NCI-H524 (cell line): ENCODE measurements at places on chromosomes 2 and 18.

DNA sequence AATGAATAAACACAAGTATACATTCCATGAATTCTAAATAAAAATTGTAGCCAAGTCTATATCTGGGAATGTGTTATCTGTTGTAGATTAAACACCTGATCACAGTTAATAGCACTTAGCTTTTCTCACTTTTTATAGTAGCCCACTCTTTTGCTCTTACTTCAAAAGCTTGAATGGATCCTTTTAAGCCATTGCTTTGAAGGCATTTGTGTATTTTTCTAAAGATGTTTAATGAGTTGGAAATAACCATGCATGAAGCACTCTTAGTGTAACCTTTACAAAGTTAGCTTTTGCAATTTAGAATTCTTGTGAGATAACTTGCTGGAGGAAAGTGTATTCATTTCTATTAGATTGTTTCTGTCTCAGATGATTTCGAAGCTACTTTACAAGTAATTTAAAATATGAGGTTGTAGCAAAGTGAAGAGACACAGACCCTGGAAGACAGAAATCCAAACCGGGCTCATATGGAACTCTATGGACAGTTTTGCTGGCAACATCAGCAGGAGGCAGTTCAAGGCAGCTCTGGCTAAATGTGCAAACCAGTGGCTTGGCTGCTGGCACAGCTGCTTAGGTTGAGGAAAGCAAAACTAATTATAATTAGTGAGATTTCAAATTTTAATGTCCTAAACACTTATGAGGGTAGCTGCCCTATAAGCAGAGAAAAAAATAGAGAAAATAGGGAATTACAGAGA is 469.8 kb upstream of the ZEB2 start:
- no peak for DNase-seq

DNA sequence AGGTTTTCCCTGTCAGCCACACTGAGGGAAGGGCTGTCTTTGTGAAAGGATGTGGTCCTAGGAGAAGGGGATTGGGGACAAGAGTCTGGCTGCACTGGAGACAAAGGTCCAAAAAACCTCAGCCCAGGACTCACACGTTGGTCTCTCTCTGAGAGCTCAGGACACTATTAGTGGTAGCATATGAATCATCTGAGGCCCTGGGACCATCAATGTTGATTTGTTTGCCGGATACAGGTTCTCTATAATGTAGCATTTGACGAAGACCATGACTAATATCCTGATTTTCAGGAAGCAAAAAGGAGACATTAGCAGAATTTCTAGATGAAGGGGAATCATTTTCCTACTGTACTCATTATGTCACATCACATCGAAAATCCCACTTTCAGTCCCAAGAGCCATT is 22.2 kb upstream of the DNAH6 start:
- DNase-seq: no peak

GRCh38 chr2:48952143-48952542 is 196.6 kb upstream of the LHCGR start:
- DNase-seq: no peak

DNA sequence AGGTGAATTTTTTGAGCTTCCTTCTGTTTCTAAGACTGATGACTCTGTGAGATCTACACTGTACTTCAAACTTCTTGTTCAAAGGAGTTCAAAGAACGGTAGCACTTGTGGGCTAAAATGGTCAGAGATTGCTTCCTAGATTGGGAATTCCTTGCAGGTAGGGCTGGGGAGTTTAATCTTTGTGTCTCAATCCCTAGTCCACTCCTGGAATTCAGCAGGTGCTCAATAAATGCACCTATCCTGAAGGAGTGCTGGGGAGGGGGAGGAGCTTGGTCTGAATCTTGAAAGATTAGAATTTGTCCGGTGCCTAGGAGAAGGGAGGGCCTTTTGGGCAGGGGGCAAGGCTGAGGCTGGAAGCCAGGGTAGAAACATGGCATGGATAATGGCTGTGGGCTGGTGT is 34.6 kb downstream of the TMEM17 start:
- DNase-seq: no peak
